ENCODE measurements at places on chromosomes 3 and 15.

- DNase-seq = no peak
Observed at GRCh38 chr3:134462331-134462941, 23.3 kb downstream of the ANAPC13 start.

DNA sequence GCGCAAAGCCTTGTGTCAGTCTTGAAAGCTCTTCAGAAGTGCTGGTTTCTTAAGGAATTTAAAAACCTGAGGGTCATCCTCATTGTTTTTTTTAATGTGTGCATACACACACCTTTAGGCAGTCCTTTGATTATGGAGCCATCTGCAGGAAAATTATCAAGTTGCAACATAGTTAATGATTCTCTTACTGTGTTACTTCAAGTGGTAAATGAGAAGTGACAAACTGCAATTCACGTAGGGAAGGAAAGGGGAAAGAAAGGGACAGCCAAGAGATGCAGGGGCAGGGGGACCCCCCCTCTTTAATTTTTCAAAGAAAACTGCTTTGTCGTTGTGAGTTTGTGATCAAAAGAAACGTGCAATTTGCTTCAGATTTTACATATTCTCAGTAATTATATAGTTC lies 162.4 kb upstream of the CGNL1 start:
- DNase-seq = no peak

GRCh38 chr3:50930371-50931208 lies 255.9 kb downstream of the DOCK3 start:
- no peak for DNase-seq

DNA sequence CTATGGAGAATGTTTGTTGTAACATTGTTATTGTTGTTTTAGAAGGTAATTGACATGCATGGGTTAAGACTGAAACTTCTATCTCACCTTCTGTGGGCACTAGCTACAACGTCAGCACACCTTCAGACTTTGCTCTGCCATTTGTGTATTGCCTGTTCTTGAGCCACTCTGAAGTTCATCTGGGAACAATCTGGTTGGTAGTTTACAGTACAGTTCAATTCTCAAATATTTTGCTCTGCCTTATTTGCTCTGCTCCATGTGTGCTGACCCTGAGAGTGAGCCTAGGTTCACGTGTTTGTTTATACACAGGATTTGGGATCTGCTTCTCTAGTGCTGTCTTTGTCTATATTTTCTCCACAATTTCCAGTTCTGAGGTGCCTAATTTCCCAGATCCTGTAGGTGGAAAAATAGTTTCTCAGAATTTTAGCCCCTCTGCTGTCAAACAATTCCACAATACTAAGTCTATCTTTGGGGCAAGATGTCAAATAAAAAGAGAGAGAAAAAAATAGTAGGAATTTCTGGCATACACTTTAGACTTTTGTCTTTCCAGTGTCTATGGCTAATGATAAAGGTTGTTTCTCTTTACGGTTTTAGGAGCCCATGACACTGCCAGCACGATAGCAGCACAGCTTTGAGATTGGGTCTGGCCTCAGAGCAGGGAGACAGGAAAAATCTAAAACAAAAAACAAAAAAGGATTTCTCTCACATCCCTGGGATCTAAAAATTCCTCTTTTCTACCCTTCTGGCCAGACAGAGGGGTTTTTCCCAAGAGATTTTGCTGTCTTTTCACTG lies 721.4 kb downstream of the VGLL3 start:
- DNase-seq = no peak

DNA sequence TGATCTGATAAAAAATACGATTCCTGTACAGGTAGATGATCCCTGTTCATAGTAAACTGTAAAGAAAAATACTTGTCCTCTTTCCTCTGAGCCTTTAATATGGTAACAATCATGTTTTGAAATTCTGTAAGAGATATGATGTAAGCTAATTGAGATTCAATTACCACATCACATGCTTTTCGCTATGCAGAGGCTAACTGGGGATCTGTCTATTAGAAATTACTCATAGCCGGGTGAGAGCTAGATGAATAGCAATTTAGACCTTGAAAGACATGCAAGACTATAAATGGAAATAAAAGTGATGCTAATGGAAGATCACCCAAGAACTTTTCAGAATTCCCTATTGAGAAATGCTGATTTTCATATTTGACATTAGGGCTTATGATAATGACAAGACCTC lies 579.9 kb upstream of the ZNF717 start:
- DNase-seq = no peak

DNA sequence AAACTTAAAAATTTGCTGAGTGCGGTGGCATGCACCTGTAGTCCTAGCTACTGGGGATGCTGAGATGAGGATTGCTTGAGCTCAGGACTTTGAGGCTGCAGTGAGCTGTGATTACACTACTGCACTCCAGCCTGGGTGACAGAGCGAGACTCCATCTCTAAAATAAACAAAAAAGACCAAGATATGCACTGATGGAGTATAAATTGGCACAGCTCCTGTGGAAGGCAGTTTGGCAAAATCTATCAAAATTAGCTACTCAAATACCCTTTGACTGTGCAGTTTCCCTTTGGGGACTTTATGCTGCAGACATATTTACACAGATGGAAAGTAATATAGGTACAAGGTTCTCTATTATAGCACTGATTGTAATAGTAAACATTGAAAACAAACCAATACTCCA lies 18.1 kb upstream of the U2SURP start:
- no peak for DNase-seq

GRCh38 chr15:94028809-94029208 lies 202.6 kb upstream of the MCTP2 start:
- DNase-seq = no peak

DNA sequence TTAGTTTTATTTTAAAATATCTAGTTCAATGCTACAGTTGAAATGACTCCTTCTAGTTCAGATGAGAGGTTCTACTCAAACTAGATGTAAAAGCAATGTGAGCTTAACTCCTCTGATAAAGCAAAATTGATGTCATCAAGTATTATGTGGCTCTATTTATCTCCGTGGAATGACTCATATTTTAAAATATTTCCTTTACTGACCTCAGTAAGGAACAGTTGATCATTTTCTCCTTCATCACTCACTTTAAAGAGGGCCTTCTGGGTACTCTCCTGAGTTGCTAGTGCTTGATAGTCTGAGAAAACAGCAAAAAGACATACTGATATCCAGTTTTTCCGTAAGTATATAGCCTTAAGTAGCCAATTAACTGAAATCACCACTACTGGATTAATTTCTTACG lies 1099.3 kb downstream of the ROBO2 start:
- no peak for DNase-seq

GRCh38 chr3:64291345-64291744 lies 66.1 kb upstream of the PRICKLE2 start:
- no peak for DNase-seq

DNA sequence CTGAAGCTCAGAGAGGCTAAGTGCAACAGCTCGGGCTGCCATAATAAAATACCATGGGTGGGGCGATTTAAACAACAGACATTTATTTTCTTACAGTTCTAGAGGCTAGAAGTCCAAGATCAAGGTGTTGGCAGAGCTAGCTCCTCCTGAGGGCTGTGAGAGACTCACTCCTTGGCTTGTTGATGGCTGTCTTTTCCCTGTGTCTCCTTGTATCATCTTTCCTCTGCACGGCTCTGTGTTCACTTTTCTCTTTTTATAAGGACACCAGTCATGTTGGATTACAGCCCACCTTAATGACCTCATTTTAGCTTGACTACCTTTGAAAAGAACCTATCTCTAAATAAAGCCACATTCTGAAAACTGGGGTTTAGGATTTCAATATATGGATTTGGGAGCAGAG lies 129.7 kb downstream of the RPL22L1 start:
- no peak for DNase-seq

GRCh38 chr3:108180194-108180593 lies 42.0 kb downstream of the IFT57 start:
- DNase-seq = no peak

DNA sequence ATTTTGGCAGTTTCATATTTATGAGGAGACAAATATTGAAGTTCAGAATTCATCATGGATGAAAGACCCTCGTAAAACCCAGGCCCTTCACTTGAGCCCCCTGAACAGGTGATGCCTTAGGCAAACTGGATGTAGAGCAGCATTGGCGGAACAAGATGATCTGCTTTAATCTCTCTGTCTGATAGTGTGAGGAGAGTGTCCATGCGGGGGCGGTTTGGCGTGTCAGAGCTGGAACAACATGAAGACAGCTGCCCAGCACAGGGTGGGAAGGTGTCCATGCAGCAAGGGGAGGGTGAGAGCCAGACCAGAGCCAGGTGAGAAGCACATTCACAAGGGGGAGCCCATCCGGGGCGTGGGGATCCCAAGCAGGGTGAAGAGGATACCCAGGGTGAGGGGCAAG lies 31.8 kb upstream of the ANP32A start:
- no peak for DNase-seq

- DNase-seq = no peak
Observed at GRCh38 chr3:130428871-130429712, 83.6 kb downstream of the COL6A5 start.

DNA sequence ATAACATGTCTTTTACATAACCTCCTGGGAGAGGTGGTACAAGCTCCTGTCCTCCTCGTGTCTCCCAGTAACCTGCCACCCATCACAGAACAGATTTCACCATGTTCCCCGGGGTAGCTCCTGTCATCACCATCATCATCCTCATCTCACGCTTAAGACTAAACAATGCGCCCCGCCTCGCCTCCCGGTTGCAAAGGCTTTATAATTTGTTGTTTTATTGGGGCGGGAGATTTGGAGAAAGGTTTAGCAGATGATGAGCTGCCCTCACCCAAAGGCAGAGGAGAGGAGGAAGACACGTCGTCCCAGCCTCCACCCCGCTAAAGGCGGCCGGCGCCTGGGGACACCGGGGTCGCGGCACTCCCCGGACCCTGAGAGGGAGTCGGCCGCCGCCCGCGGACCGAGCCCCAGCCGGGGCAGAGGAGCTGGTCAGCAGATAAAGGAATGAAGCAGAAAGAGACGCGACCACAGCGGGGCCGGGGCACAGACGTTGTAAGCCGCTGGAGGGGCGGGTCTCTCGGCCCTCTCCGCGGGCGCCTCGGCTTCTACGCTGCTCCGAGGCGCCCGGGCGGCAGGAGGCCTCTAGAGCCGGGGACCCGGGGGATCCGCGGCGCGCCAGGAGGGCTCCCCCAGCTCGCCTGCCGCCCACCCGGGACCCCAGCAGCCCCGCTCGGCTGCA lies 589 bp downstream of the HERC1 start:
- DNase-seq = no peak

DNA sequence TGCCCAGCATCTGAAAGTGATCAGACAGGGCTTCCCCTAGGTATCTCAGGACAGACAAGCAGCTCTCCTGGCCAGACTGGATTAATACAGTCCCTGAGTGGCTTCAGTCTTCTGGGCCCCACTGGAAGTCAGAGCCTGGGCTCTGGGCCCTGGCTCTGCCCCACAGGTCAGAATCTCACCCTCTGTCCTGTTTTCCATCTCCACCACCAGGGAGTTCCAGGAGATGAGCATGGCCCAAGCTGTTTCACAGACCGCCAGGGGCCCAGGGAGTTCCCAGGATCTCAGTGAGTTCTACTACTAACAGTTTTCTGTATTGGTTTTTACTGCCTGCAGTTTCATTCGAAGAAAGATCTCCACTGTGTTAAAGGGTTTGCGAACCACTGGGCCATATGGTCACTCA lies 131.5 kb downstream of the MEX3B start:
- no peak for DNase-seq

GRCh38 chr15:37903919-37904625 lies 30.4 kb upstream of the TMCO5A start:
- DNase-seq = no peak

DNA sequence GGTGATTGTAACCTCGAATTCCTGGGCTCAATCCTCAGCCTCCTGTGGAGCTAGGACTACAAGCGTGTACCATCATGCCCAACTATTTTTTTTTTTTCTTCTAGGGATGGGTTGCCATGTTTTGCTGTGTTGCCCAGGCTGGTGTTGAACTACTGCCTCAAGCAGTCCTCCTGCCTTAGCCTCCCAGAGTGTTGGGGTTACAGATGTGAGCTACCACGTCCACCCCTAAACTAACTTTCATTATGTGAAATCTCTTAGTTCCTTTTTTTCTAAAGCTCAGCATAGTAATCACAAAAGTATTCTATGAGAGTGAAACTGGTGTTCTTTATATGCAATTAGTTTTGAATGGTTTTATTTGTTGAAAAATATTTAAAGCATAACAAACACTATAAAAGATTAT lies 92.1 kb downstream of the XRN1 start:
- no peak for DNase-seq

DNA sequence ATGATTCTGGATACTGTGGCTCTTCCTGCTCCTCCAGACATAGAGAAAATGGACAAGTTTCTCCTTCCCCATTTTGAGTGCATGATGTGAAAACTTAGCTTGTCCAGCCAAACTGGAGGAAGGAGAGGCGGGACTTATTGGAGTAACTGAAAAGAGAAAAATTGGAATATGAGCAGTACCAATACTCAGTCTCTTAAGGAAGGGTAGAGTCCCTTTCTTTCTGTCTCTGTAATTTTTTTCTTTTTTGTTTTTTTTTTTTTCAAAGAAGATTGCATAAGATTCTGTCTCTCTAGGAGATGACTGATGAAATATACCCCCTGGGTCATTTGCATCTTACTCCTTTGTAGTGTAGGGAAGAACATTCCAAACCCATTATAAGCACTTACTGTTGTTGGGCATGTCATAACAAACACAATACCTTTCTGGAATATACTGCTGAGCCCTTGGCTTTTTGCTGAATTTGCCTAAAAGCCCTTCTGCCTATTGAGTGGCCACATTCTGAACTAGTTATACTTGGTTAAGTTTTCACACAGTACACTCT lies 498.1 kb upstream of the TPRG1 start:
- DNase-seq = no peak

- DNase-seq = no peak
Observed at GRCh38 chr3:155035553-155035952, 44.6 kb upstream of the MME start.

GRCh38 chr15:67080118-67080899 lies 14.9 kb downstream of the SMAD3 start:
- DNase-seq = no peak

DNA sequence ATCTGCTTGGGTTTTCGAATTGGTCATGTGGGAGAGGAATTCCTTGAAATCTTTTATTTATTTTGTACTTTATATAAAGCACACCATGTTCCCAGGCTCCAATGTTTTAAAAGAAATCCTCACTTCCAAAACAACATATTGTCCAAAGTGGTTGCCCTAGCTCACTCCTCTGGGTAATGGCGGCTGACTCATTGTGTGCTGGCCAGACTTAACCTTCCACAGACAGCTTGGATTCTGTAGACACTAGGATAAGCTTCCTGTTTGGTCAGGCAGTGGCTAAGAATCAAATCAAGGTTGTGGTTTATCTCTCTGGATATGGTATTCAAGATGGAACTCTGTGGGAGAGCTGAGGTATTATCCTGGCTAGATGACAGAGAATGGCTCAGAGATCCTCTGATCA lies 55.8 kb upstream of the FAM98B start:
- DNase-seq = no peak
